Activated naive CD4-positive, alpha-beta T cell treated with anti-CD3 and anti-CD28 coated beads, Interleukin-2, amount 50 U/mL, for 72 hours (primary cell): ENCODE measurements at places on chromosomes 13 and 19.
A peak's percentile ranks its signal among the peaks of the same experiment; 100 is the strongest.

DNA sequence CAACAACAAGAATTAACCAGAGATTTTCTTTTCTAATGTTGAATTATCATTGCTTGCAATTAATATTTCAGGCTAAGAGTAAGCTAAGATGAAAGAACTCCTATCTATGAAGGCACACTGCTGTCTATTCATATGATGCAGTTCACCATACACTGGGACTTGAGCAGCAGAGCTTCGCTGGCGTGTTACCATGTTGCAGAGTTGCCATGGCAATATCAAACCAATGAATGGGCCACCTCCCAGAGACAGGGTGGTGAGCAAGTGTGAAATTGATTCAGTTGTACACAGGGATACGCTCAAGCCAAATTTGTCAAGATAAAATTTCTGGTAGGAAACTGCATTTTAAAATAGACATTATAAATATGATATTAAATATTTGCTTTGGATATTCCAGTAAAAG lies 69.3 kb upstream of the MYO16 start:
- DNase-seq, result no peak

- DNase-seq, result no peak
Measured at GRCh38 chr19:32977280-32977679, 5.2 kb downstream of the FAAP24 start.

- no peak for DNase-seq
Measured at GRCh38 chr19:55391191-55391670, 5.5 kb downstream of the RPL28 start.

DNA sequence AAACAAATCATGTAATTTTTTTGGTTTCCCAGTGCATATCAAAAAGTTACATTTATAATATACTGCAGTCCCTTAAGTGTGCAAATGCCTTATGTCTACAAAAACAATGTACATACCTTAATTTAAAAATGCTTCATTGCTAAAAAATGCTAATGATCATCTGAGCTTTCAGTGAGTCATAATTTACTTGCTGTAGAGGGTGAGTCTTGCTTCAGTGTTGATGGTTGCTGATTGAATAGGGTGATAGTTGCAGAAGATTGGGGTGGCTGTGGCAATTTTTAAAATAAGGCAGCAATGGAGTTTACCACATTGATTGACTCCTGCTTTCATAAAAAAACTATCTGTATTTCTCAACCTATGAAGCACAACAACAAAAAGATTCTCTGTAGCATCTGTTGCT lies 613.9 kb downstream of the TBC1D4 start:
- no peak for DNase-seq

DNA sequence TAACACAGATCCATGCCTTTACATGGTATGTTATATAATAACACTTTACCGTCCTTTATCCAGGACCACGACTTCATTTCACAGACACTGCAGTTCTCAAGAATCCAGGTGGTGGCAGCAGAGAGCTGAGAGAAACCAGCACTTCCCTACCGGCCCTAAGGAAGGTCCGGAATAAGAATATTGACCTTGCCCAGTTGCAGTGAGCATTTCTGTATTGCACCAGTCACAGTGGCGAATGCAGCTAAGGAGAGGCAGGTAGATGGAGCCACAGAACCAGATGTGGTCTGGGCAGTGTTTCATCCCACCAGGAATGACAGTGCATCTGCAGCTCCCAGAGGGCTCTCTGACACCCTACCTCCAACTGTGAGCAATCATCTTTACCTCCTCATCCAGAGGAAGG lies 44.6 kb downstream of the ZNF787 start:
- peak; percentile 60 for DNase-seq
